ENCODE measurements at places on chromosomes 5 and 9.

DNA sequence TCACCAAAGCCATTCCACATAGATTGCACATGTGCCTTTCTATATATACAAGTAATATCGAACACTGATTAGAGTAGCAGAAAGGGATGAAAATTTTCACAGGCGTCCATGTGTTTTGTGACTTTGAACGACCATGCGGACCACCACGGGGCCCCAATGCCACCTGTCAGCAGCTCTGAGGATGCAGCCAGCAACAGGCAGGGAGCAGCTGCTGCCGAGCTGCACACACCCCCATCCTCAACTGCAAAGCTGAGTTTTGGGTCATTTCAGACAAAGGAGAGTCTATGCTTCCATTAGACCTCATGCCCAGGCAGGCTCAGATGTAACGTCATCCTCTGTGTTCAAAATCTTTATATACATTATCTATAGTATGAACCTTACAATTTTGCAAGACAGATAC is 503.8 kb downstream of the IRX1 start:
- no peak for DNase-seq

DNA sequence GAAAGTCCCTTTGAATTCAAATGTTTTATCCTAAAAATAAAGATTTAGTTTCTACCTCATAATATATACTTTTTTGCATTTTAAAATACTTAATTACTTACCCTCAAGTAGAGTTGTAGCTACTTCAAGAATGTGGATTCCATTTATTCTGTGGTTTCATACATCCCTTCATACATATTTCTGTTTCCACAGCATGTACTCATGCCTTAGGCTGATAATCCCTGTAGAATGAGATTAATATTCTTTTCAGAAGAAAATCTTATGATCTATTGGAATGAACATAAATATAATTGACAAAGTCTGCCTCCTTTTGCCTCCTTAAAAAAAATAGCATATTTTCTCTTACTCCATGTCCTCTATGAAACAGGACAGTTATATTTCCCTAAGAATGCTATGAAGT is 465.7 kb downstream of the DTWD2 start:
- DNase-seq: no peak

- DNase-seq: no peak
These were observed 34.4 kb downstream of the ICE1 start for GRCh38 chr5:5456858-5457257.

GRCh38 chr5:139605887-139606286 is 42.3 kb upstream of the CXXC5 start:
- no peak for DNase-seq

GRCh38 chr5:125348936-125349831 is 602.7 kb upstream of the ZNF608 start:
- no peak for DNase-seq

DNA sequence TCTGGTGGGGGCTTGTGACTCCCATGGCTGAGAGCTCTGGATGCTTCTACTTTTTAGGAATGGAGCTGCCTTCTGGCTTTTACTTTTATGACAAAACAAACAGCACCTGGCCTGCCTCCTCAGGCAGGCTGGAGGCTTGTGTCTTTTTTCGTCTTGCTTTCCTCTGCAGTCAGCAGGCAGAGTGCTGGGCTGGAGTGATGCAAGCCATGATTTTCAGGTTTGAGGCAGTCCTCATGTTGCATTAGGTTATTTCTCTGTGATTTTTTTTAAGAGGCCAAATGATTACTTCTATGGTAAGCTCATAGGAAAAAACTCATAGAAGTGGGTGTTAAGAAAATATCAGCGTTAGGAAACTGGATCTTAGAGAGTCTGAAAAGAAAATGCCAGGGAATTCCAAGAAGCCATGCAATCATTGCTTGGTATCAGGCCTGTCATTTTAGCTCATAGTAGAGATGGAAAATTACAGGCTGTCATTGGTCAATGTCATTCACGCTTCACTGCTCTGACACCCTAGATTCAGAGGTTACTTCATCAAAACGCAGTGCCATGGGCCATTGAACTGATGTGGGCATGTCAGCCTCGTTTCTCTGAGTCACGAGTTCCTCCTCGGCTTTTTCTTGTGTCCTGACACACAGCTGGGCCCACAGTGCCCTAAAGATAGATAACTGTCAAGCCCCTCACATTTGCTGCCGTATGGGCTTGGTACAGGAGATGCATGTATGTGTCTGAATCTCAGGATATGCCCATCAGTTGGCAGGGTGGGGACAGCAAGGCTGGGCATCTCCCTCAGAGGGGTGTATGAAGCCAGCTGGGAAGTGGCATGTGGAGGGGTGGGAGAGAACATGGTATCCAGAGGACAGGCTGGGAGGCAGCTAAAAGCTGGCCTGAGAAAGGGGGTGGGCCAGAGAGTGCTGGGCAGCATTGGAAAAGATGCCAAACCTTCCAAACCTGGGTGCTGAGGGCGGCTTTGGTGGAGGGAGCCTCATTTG is 151.8 kb downstream of the HSPA4 start:
- no peak for DNase-seq

DNA sequence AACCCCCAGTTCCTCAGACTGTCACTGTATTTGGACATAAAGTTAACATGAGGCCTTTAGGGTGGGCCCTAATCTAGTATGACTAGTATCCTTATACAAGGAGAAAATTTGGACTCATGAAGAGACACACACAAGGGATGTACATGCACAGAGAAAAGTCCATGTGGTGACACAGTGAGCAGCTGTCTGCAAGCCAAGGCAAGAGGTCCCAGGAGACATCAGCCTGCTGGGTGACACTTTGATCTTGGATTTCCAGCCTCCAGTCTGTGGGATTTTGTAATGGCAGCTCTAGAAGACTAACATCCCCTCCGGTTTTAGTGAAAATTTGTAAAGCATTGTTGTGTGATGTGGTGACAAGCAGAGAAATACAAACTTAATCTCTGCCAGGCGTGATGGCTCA is 66.1 kb downstream of the RAI14 start:
- DNase-seq: no peak

DNA sequence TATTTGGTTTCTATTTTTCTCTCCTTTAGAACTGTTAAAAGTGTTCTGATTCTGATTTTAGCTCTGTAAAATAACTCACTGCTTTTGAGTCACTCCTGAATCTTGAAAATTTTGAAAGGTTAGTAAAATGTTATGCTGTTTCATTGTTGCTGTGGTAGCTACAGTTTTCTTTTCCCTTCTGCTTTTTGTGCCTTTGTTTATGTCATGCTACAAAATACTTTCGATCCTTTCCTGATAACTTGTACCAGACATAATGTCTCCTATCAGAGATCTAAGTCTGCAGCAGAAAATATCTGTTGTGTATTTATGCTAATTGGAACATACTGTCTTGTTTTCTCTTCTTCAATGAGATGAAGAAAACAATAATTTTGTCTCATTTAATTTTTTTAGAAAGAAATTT is 26.9 kb upstream of the CEP120 start:
- no peak for DNase-seq

GRCh38 chr5:66789434-66789833 is 193.2 kb downstream of the MAST4 start:
- DNase-seq: no peak

DNA sequence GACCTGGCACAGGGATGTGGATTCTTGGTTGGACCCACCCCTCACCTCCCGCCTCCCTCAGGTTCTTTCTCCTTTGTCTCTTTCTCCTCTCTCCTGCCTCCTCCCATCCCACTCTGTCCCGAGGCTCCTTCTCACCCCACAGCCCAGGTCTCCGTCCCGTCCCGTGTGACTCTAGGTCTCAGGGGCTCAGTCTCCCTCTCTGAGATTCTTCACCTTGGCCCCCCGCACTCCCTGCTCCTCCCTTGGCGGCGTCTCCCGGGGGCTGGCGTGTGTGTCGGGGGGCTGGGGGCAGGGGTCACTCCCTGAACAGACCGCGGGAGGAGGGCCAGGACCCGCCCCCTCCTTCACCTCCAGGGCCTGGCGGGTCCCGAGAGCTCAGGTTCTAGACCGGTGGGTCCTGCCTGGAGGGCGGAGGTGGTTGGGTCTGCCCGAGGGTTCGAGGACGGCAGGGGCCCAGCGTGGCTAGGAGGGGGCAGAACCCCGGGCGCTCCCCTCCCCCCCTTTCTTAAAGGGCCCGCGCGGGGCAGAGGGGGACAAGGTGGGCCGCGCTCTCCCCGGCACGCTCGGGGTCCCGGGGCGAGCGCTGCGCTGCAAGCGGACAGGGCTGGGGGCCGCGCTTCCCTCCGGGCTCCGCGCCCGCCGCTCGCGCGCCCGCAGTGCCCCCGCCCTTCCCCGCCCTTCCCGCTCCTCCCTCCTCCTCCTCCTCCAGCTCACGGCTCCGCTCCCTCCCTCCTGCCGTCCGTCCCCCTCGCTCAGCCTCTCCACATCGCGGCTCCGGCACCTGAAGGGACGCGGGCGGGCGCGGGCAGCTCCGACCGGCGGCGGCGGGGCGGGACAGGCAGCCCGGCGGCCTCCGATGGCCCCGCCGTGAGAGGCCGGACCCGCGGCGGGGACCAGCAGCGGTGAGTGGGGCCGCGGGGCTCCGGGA is at the start of gene PSD2:
Gene PSD2 (plus strand): TSS at position 735 of the 928 bp plus-strand sequence. CDS start 13,633 bp downstream, outside the sequence.
- peak; percentile 89 for DNase-seq

DNA sequence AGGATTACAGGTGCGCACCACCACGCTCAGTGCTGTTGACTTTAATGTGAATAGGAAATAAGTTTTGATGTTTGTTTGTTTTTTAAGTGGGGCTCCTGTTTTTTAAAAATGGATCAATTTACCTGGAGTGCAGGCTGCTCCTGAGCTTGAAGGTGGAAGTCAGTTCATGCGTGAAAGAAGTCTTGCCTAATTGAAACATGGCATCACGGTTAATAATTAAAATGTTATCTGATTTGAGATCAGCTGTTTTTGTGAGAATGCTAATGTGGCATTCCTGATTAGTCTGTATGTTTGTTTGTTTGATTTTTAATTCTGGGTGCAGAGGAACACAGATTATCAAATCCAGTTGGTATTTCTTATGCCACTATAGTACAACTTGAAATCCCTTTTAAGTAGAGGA is 6.5 kb downstream of the SFXN1 start:
- DNase-seq: no peak

DNA sequence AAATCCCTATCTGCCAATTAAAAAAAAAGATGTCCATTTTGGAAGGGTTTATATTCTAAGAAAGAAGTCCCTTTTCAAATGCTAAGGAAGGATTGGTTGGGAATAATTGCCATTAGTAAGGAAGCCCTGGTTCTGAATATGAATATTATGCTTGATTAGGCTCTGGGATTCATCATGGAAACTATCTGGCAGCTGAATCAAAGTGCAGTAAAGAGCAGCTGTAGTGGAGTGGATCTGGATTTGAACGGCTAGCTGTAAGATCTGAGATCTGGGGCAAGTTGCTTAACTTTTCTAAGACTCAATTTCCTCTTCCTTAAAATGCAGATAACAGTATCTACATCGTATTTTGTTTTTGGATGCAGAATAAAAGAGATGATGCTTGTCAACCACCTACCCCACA is 10.5 kb downstream of the IL12B start:
- peak; percentile 50 for DNase-seq

- no peak for DNase-seq
These were observed 20.9 kb upstream of the TTC33 start for GRCh38 chr5:40776658-40776977.

DNA sequence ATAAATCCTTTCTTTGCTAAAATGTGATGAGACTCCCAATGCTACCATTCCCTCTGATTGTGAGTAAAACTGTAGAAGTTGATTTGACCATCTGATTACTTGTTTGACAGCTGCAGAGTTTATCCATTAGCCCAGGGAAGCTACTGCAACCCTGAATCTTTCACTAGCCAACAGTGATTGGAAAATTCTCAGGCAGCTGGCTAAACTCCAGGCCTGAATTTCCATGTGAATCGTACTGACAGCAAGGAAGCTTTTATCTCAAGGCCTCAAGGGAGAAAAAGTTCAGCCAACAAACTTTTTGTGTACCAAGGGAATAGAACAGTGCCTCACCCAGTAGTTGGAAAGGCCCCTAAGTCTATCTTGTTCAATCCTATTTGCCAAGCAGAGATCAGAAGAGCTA is 246.7 kb upstream of the TRPM3 start:
- DNase-seq: no peak

- no peak for DNase-seq
These were observed 402.3 kb upstream of the ADAMTS16 start for GRCh38 chr5:4737868-4738267.

DNA sequence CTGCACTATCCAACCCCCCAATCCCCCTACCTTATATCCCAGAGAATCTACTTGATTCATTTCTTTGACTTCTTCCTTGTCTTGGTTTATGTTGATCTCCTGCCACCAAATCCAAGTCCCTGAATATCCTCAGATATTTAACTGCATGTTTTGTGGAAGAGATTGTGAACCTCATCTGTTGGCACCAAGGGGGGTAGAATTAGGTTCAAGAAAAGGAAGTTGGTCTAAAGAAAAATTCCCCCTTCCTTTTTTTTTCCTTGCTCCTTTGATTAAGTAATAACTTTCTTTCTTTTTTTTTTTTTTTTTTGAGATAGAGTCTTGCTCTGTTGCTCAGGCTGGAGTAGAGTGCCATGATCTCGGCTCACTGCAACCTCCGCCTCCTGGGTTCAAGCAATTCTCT is 526 bp upstream of the CD14 start:
- DNase-seq: no peak

DNA sequence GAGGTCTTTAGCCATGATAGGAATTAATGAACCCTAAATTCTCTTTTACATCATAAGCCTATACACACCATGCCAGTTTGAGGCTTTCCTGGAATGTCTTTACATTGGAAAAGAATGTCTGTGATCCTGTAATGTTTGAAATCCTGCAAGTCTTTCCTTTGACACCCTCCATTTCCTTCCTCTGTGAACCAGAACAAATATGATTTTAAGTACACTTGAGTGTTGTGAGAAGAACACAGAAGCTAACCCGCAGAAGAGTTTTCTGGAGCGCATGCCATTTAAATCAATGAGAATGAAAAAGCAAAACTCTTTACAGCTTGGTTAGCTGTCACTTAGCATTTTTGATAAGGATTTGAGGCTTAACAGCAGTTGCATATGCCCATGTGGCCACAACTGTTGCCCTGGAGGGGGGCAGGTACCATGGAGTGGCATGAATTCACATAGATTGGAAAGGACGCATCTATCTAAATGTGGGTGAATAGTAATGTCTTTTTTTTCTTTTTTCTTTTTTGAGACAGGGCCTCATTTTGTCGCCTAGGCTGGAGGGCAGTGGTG is 372.6 kb downstream of the KDM4C start:
- peak; percentile 53 for DNase-seq

GRCh38 chr5:105409695-105410094 is 1847.1 kb upstream of the NUDT12 start:
- no peak for DNase-seq

- no peak for DNase-seq
These were observed 63.3 kb upstream of the RUSC2 start for GRCh38 chr9:35426627-35427026.

GRCh38 chr9:89278997-89279739 is 31.8 kb upstream of the CKS2 start:
- DNase-seq: peak; percentile 68

GRCh38 chr5:149298842-149299404 is 27.3 kb downstream of the AFAP1L1 start:
- no peak for DNase-seq

- DNase-seq: no peak
These were observed 2102.7 kb upstream of the WWC1 start for GRCh38 chr5:166188501-166189325.

DNA sequence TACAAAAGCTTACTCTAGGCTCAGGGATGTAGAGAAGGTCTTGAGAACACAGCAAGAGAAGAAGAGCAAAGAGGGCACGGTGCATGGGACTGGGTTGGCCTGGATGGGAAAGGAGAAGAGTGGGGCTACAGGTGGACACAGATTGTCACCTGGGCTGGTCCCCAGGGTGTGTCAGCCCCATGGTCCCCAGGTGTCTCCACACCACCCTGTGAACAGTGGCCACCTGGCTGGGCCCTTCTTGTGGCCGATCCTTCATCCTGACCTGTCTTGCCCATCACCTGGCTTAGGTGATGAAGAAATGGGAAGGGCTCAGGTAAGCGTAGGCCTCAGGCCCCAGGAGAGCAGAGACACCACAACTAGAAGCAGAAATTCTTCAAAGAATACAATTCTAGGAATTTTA is 188.9 kb downstream of the TENT4A start:
- DNase-seq: no peak

Data from SK-N-SH (cell line).